ENCODE measurements at places on chromosomes 3 and 15. TPM values are rescaled to one million over a fixed set of nuclear protein-coding genes. Genes with fewer than 3 reads are reported as not detected.

HOMER2 gene
- polyA plus RNA-seq: 3.8 TPM

GOLGA6L7 gene
- not detected for polyA plus RNA-seq

CACNA1D gene
- polyA plus RNA-seq: not detected

SPESP1 gene
- 0.25 TPM for polyA plus RNA-seq

TUSC2 gene
- 38.0 TPM for polyA plus RNA-seq

DPPA4 gene
- polyA plus RNA-seq: 4.0 TPM

MYH15 gene
- not detected for polyA plus RNA-seq

All from naive thymus-derived CD4-positive, alpha-beta T cell (primary cell).